ENCODE measurements at places on chromosomes 2 and 18. TPM values are rescaled to one million over a fixed set of nuclear protein-coding genes. Genes with fewer than 3 reads are reported as not detected.

- no peak for DNase-seq
Measured at GRCh38 chr2:195029804-195030654, 627.0 kb upstream of the SLC39A10 start.

DNA sequence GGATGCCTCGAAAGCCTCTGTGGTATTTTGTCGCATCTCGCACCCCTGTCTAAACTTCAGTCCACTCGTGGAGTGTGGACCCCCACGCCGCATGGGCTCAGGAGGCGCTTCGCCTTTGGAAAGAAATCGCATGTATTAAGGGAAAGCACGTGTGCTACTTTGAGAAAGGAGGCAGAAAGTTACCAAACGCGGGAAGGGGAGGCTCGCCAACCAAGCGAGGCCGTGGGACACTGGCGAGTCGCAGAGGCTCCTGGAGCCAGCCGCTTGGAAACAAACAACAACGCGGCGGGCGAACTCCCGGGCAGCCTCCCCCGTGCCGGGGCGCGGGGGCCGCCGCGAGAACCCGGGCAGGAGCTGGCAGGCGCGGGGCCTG lies 455 bp upstream of the AGAP1 start:
- no peak for DNase-seq

The QPCT gene
- total RNA-seq = 0.77 TPM

DNA sequence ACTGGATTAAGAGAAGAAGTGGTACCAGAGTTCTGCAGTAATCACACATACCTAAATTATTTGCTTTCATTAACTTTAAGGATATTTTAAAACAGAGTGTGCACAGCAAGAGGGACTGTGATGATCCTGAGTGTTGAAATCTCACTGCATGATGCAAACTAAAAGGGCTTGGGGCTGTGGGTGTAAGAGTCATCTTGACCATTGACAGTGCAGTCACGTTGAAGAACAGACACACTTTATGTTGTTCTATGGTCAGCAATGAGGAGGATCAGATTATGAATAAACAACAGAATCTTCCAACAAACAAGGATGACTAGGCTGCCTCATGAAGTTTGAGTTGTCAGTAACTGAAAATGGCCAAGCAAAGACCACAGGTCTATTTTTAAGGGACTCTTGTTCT lies 87.2 kb upstream of the GALNT5 start:
- no peak for DNase-seq

The AP1S3 gene
- 0.50 TPM for total RNA-seq

The CLEC4F gene
- total RNA-seq = 0.25 TPM

All from left ventricle myocardium superior (tissue), 1 donor.